T-helper 2 cell (primary cell): ENCODE measurements at places on chromosomes 4 and X.

GRCh38 chrX:7110821-7111276 lies 36.7 kb upstream of the STS start:
- no peak for DNase-seq

DNA sequence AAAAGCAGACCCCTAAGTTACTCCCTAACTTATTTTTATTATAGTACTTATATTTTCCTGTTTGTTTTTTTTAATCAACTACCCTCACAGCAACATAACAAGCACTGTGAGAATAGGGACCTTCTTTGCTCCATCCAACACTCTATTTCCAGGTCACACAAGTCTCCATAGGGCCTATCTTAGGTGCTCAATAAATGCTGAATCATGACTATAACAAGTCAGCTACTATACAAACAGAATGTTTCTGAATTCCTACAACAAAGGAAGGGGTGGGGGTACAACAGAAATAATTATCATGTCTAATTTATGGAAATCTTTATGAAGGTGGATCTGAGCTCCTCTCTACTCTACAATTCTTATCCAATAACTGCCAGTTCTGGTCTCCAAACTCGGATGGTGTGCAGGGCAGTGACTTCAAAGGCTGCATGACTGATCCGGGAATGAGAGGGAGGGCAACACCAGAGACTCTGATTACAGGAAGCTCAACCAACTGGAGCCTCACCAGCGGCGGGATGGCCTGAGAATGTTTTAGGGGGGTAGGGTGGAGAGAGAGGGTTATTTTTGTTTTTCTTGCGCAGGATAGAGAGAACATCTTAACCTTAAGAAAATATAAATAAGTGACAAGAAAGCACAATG lies 71.1 kb downstream of the HADH start:
- DNase-seq: no peak

DNA sequence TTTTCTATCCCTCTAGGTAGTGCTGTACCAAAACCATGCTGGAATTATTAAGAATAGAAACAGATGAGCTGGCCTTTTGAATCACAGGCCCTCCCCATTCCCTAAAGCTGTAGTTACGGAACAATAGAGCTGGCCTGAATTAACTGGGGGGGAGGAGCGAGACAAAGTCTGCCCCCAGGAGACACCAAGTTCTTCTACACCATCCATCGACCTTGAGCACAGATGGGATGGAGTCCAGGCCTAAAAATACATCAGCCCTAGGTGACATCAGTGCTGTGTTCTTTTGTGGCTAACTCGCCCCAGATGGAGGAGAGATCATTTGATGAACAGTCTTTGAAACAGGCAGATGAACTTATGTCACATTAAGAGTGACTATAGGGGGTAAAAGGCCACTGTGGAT lies 49.6 kb downstream of the LHFPL1 start:
- DNase-seq: no peak

DNA sequence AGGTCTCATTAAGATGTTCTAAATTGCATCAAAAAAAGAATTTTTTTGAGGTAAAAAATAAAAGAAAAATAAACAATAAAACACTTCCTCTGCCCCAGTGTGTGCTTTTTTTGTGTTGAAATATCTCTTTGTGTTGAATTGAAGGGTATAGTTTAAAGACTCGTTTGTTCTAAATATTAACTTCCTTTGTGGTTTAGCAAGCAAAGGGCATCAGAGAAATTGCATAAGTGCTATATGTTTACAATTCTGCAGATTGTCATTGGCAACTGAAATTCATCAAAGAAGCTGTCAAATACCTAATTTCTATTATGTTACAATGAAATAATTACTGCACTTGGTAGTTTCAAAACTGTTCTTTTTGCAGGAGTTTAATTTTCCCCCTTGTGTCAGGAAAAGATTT lies 260.5 kb downstream of the DKK2 start:
- DNase-seq: no peak

DNA sequence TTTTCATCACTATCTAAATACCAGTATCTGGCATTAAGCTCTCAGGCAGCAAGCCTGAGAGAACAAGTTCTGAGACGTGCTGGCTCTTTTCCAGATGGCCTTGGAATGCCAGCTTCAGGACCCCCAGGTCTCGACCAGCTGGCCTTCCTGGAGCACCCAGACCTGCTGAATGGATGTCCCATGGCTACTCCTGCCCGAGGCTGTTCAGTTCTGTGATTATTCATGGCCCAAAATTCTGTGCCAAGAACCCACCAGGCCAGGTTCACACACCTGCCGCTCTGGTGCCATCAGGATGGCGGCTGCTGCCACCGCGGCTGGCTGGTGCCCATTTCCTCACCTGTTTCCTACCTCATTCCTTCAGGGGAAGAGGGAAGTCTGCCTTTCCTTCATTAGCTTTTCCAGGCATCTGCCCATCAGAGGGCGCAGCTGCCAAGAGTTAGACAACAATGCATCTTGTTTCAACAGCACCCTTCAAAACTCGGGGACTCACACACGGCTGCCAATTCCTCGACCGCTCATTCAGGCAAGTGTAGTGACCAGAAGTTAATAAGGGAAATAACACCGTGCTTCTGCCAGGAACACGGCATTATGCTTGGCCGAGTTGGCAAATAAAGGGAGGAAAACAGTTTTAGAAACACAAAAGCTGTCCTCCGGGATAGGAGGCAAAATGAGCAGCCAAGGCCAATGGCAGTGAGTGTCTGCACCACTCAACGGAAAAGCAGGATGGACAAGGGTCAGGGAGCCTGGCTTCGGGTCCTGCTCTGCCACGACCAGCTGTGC lies 173.8 kb downstream of the NSUN7 start:
- no peak for DNase-seq

- DNase-seq: no peak
These were observed 141.4 kb downstream of the KLHL8 start for GRCh38 chr4:87078987-87079486.

- no peak for DNase-seq
These were observed 558.9 kb upstream of the TENM3 start for GRCh38 chr4:181684310-181684709.

GRCh38 chr4:81566161-81566591 lies 94.5 kb upstream of the RASGEF1B start:
- no peak for DNase-seq

DNA sequence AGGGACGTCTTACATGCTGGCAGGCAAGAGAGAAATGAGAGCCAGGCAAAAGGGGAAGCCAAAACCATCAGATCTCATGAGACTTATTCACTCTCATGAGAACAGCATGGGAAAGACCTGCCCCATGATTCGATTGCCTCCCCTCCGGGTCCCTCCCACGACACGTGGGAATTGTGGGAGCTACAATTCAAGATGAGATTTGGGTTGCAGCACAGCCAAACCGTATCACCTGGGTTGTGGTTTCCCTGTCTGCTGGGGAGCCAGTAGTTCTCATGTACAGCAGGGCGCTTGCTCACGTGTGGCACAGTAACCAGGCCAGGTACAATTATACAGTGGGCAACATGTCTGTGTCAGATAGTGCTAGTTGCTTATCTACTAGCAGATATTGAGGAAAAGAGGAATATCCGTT lies 11.1 kb upstream of the RS1 start:
- no peak for DNase-seq

DNA sequence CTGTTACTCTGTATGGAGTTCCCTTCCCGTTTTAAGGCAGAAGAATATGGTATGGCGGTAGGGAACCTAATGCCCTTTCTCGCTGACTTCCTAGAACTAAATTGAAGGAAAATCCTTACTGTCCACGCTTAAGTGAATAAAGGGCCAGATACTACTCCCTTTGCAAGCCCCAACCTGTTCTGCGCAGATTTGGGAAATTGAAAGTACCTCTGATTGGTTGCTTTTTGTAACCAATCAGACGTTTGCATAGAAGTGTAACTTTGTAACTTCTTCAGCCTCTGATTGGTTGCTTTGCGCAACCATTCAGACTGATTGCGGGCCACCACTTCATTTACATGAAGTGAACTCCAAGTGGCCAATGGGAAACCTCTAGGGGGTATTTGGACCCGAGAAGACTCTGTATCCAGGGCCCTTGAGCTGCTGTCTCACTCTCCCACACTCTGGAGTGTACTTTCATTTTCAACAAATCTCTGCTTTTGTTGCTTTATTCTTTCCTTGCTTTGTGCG lies 1.2 kb upstream of the TMEM33 start:
- DNase-seq: no peak

GRCh38 chr4:92615049-92615448 lies 311.3 kb downstream of the GRID2 start:
- no peak for DNase-seq

- DNase-seq: no peak
These were observed 5.0 kb upstream of the UVSSA start for GRCh38 chr4:1342003-1342402.

DNA sequence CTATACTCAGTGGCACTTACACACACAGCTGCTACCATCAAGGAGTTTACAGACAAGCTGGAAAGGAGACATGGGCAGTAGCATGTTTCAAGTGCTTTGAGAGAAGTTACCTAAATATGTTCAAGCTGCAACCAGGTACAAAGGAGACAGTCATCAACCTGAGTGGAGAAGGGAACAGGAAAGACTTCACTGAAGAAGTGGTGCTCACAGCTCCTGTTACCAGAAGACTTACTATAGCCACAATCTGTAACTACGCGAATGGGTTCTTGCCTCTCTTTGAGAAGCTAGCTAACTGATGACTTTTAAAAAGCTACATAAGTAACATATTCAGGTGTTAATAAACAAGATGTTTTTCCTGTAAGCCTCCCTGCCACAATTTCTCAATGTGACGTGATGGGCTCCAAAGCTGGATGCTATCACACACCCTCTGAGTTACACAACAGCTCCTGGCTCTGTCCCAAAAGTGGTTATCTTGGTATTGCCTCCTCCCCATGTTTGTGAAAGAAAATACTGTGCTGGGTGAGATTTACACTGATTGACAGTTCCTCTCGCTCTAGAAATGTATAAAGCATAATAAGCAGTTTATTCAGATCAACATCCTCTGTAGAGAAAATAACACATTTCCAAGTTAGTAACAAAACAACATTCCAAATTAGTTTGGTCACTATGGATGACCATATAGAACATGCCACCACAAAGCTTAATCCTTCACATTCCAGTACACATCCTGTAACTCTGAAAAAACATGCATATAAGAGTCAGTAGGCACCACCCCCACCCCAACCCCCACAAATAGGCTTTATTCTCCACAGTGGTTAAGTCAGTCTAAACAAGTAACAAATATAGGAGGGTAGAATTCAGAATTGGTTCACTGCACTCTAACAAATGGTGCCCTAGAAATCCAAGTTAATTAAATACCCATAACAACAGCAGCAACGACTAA lies 81.8 kb downstream of the FRYL start:
- no peak for DNase-seq

DNA sequence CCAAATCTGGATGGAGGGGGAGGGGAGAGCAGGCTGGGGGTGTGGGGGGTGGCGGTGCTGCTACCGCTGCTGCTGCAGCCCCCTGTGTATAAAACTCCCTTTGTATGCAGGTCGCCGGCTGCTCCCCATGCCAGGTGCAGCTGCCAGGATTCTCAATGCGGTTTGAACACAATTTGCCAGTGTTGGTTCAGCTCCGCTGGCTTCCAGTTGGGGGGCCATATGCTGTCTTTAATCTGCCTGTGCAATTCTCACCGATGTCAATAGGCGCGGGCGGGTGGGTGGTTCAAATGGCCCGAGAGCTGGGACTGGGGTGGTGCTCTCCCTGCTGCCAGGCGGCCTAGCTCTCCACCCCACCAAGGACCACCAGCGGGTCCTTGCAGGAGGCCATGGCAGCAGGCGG lies 257.6 kb downstream of the BCOR start:
- no peak for DNase-seq

GRCh38 chr4:108796173-108796572 lies 33.3 kb upstream of the ETNPPL start:
- DNase-seq: no peak

- DNase-seq: no peak
These were observed 69.9 kb downstream of the PALLD start for GRCh38 chr4:168566726-168567125.

GRCh38 chr4:187304133-187304532 lies 580.5 kb upstream of the FAT1 start:
- DNase-seq: no peak

DNA sequence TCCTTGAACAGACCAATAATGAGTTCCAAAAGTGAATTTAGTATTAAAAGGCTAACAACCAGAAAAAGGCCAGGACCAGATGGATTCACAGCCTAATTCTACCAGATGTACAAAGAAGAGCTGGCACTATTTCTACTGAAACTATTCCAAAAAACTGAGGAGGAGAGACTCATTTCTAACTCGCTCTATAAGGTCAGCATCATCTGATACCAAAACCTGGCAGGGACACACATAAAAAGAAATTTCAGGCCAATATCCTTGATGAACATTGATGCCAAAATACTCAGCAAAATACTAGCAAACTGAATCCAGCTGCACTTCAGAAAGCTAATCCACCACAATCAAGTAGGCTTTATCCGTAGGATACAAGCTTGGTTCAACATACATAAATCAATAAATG lies 35.8 kb upstream of the USP46 start:
- DNase-seq: no peak

DNA sequence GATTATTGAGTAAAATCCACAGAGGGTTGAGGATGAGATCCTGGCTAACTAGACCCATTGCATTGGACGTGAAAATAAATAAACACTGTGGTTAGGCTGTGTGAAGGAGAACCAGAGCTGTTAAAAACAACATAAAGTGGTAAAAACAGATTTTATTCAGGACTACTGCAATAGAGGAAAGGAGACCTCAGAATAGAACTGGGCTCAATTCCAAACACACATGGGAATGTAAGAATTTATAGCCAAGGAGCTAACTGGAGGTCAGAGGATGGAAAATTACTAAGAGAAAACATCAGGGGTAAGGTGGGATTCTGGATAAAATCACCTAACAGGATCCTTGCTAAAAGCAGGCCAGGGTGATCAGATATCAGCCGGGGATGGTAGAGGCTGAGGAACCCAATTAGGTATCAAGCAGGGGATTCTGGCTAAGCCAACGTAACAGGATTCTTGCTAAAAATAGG lies 112.4 kb downstream of the RNF150 start:
- no peak for DNase-seq

DNA sequence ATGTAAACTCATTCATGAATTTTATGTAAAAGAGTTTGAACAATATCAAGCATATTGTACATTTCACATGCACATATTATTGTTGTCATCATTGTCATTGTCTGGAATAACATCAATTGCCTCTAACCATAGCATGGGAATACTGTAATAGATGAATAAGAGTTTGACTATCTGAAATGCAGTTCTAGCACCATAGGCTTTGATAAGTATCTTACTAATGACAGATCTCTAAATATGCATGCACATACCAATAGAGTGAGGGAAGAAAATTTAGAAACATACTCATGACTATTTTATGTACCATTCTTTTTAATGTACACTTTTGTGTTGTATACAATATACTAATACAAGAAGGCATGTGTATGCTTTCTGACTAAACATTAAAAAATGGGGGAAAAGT lies 161.6 kb upstream of the SPRY1 start:
- DNase-seq: no peak

GRCh38 chr4:166165829-166166420 lies 292.9 kb downstream of the TLL1 start:
- no peak for DNase-seq

DNA sequence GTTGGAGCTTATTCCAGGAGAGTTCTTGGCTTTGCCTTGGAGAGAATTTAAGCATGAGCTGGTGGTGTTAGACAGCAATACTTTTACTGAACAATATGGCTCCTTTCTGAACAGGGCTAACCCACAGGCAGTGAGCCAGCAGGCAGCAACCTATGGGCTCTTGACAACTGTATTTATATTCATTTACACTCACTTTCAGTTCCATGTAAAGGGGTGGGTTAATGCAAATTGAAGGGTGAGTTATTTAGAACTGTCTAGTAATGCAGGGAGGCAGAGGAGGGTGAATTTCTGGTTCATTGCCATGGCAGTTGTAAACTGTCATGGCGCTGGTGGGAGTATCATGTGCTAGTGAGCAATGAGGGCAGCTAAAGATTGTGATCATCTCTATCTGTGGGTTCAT lies 15.7 kb downstream of the FOXR2 start:
- DNase-seq: no peak
